ENCODE measurements at places on chromosomes 16 and 17.

- no peak for DNase-seq
Measured at GRCh38 chr16:64996641-64997040, 125.2 kb downstream of the CDH11 start.

DNA sequence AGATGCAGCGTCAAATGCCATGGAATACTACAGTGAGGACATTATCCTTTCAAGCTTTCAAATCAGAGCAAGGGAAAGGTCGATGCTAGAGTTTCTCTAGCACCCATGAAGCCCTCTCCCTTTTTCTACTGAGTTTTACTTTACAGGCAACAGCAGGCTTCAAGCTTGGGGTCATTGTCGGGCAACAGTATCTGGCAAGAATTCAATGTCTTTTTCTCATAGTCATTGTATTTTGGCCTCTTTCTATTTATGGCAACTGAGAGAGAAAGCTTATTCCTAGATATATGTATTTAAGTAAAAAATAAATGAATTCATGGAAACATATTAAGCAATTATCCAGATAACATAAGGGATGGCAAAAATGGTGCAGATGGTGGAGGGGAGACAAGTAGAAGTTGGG lies 364 bp upstream of the CETP start:
- DNase-seq: no peak

DNA sequence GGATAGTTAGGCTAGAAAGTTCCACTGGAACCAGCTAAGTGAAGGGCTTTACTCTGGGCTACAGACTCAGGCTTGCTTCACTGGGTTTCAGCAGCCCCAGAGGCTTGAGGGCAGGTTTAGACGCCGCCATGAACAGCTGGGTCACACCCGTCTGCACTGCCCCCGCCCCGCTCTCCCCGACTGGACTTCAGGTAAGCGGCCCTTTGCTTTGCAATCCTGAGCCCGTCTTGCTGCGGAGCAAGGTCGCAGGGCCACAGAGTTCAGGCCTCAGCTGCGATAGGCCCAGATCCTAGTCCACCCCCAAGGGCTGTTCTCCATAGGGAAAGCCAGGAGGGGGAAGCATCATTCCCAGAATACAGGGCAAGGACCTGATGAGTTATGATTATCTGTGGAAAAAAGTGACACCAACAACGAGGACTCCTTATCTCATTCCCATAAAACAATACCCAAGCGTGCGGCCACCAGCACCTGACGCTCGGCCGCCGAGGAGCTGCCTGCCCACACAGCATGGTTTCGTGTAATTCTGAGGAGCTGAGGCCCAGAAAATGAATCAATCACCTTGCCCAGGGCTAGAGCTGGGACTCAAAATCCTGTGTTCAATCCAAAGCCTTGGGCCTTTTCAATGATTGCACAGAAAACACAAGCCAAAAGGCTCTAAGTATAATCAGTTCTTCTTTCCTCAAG lies 20.4 kb downstream of the MEAK7 start:
- DNase-seq: no peak

GRCh38 chr17:79745641-79746105 lies 14.9 kb downstream of the ENPP7 start:
- DNase-seq: no peak

DNA sequence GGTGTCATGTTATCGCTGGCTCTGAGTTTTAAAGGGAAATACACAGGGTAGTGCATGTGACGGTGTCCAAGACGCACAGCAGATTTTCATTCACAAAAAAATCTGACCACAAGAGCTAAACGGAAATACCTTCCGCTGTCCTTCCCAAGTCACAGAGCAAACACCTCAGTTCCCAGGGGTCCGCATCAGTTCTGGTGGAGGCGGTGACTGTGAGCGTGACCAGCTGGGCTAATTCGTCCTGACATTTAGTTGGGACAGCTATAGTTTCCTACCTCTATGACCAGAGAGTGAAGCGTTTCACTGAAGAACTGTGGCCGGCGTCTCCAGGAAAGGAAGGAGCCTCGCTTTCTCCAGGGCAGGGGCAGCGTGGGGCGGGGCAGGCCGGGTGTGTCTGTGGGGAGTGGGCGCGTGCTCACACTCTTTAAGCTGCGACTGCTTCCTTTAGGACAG lies 10.5 kb upstream of the FASN start:
- DNase-seq: no peak

DNA sequence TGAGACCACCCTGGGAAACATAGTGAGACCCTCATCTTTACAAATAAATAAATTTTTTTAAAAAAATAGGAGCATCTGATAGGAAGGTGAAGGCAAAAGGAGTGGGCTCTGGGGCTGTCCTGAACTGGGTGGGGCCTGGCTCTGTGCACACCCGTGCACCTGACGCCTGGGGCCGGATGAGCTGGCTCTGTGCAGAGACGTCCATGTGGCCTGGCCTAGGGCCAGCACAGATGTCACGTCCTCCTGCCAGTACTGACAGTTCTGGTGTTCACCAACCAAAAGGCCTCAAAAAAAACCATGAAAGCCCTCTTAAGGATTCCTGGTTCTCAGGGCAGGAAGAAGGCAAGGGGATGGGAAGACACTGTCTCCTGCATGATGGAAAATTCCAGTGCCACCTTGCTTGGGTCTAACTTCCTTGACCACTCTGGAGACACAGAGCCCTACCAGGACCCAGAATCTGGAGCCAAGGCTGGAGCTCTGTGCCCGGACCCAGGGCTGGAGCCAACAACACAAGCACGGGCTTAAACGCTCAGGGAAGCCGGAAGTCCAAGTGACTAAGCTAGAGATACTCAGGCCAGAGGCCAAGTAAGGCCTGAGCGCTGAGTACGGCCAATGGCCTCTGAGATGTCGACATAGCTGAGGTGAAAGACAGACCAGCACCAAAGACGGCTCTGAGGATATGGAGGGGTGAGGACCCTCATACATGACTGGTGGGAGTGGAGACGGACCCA lies 32.9 kb downstream of the COPRS start:
- DNase-seq: no peak

DNA sequence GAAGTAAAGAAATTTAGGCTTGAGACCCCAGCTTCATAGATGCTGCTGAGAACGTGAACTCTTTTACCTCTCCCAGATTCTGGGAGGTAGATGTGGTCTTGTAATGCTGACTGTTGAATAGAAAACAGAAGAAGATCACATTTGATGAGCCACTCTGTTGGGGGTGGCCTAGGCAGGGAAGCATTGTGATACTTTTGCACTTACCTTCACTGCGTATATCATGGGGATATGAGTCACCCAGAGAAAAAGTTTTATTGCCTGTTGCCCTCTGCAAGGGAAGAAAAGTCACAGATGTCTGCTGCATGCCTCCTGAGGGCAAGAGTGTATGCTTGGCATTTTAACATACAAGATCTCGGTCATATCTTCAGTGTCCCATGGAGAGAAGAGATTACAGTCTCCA lies 365.4 kb downstream of the SNX29 start:
- DNase-seq: no peak

- DNase-seq: no peak
Measured at GRCh38 chr16:2365397-2366294, 25.1 kb upstream of the ABCA3 start.

DNA sequence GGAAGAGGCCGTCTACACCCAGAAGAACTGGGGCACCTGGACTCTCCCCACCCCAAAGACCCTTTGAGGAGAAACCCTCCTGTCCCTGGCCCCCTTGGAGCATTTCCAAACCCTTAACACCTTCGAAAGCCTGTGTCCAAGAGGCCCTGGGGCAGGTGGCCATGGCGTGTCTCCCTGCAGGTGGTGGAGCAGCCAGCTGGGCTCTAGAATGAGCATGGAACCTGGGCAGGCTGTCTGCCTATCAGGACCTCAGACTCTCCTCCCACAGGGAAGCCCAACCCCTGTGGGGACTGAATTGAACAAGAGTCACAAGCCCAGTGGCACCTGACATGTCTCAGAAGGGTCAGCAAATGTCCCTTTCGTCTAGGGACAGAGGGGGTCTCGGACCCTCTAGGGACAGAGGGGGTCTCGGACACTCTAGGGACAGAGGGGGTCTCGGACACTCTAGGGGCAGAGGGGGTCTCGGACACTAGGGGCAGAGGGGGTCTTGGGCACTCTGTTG lies 8.4 kb downstream of the CBX4 start:
- no peak for DNase-seq

DNA sequence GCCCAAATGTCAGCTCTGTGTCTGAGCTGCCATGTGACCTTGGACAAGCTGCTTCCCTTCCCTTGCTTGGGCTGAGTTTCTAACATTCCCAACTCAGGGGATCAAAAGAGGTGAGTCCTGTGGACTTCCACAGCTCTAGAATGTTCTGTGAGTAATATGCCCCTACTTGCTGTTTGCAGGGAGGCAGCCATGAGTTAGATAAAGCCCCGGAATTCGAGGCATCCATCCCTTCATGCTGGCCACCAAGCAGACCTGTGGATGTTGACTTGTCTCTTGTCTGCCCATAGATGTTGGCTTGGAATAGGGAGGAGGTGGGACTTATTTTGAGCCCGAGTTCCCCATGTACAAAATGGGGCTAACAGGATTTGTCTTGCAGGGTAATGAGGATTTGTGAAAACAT lies 36.2 kb downstream of the KSR1 start:
- no peak for DNase-seq

GRCh38 chr16:64478252-64478906 lies 643.5 kb downstream of the CDH11 start:
- DNase-seq: no peak

- no peak for DNase-seq
Measured at GRCh38 chr16:2948807-2949704, 15.0 kb upstream of the KREMEN2 start.

GRCh38 chr16:60304720-60305119 lies 1570.6 kb upstream of the GOT2 start:
- no peak for DNase-seq

GRCh38 chr16:11992008-11992584 lies 15.6 kb downstream of the SNX29 start:
- no peak for DNase-seq

DNA sequence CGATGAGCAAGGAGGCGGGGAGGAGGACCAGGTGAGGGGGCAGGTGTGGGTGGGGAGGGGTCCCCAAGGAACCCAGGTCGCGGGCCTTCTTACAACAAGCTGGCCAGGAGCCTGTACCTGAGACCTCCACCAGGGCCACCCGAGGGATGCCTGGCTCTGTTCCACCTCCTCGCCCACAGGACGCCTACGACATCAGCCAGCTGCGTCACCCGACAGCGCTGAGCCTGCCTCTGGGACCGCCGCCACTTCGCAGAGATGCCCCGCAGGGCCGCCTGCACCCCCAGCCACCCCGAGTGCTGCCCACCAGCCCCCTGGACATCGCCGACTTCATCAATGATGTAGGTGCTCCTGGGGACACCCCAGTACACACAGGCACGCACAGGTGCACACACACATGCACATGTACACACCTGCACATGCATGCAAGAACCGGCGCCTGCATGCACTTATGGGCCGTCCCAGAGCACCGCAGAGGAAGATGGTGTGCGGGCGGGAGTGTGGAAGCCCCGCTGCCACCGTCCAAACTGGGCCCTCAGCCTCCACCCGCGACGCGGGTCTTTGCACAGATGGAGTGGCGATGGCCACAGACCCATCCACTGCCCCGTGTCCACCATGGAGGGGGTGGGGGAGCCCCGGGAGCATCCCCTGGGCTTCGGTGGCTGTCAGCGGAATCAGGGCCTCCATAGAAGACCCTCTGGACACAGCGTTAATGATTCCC lies 6.6 kb downstream of the SLC22A31 start:
- peak; percentile 11 for DNase-seq

GRCh38 chr16:57651344-57652333 lies 16.5 kb upstream of the ADGRG3 start:
- peak; percentile 23 for DNase-seq

GRCh38 chr17:80408872-80409271 lies 6.1 kb upstream of the ENDOV start:
- peak; percentile 37 for DNase-seq

DNA sequence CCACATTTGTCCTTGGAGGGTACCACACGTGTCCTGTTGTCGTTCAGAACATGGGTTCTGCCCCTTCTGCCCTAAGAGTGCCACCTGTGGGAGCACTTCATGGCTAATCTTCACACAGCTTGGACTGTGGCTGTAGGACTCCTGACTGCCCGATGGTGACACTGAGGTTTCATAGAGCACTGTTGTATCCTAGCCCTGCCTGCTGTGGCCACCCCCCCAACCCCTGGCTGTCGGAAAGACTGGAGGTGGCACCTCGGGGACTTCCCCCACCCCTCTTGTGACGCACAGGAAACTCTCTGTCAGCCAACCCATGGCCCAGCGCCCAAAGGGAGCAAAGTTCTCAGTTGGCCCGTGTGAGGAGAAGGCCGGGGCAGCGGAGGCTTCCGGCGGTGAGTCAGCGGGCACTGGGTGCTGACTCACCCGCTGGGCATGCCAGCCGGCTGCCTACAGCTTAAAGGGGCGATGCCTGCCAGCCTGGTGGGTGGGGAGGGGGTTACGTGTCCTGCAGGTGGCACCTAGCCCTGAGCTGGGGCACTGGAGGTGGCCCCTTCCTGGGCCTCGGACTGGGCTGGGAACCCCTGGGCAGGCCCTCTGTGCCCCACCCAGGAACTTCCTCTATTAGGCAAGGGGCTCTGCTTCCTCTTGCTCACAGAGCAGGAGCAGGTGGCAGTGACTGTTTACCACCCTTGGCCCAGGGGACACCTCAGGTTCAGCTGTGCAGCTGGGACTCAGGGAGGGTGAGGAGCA lies 3.4 kb downstream of the MAP2K3 start:
- DNase-seq: peak; percentile 98

- DNase-seq: peak; percentile 82
Measured at GRCh38 chr17:20992987-20993862, 49.6 kb downstream of the USP22 start.

DNA sequence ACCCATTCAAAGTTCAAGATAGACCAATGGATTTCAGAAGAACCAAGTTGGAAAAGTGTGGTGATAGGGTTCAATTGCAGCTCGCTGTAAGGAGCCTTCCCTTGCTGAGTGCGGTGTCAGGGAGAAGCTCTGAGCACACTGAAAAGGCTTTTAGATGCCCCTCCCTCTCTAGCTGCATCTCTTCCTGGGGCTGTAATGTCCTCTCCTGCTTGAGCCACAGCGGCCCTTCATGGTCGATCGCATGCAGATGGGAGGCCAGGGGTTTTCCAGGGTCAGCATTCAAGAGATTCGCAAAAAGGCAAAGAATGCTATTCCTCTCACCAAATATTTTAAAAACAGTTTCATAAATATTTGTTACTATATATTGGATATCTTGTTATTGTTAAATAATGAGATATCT lies 23.7 kb downstream of the ZC3H18 start:
- no peak for DNase-seq

DNA sequence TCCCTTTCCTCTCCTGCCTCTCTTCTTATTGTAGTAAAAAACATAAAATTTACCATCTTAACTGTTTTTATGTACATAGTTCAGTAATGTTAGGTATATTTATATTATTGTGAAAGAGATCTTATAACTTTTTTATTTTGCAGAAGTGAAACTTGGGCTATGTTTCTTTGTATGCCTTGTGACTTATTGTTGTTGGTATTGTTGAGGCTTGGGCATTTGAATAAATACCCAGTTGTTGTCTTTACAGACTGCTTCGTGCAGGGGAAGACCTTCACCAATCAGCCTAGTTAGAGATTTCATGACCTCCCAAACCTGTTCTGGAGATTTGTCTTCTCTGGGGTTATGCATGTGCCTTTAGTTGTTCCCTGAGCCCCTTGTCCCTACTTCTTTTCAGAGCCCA lies 31.9 kb downstream of the REXO5 start:
- DNase-seq: no peak

Data from activated naive CD4-positive, alpha-beta T cell treated with anti-CD3 and anti-CD28 coated beads for 36 hours (primary cell).